ENCODE measurements at places on chromosomes 3 and 15.

DNA sequence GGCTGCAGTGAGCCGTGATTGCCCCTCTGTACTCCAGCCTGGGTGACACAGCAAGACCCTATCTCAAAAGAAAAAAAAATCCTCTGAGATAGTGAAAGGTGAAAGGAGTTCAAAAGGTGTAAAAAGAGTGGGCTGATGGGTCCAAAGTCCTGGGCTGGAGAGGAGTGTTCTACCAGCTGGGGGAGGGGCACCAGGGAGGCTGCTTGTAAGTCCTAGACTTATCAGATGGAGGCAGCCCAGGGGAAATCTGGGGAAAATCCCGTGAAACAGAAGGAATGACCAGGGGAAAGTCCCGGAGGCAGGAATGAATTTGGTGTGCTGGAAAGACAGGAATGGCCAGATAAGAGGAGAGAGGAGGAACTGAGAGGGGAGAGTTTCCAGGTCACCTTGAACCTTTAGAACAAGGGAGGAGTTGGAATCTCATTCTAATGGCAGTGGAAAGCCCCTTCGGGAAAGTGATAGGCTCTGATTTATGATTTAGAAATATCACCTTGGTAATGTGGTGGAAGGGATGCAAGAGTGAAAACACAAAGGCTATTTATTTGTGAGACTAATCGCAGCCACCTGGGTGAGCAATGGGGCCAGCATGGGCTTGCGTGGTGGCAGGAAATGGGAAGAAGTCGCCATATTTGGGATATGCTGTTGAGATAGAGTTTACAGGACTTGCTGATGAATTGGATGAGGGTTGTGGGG lies 23.4 kb upstream of the PPP4R2 start:
- no peak for DNase-seq

DNA sequence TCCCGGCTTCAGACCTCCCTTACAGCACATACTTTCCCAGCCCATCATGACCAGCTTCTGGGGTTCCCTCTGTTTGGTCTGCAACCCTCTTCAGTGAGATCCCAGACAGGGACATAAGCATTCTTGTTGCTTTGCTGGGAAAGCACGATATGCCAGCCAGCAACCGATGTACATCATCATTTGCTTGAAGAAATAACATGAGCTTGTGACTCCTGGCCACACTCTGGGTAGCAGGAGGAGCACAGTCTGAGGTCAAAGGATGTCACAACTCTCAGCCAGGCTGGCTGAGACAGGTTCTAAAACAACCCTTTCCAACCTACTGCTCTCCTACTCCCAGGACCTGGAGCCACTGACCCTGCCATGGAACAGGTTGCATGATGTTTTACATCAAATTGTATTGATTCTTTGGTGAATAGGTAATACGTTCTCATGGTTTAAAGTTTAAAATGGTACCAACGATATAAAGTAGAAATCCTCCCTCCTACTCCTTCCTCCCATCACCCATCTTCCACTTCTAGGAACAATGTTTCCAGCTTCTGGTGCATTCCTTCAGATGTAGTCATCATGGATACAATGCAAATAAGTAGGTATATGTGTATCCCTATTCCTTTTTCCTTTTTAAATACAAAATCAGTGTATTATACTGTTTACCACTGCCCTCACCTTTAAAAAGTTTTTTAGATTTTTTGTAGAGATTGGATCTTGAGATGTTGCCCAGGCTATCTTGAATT lies 190.3 kb downstream of the OPA1 start:
- DNase-seq, result no peak

DNA sequence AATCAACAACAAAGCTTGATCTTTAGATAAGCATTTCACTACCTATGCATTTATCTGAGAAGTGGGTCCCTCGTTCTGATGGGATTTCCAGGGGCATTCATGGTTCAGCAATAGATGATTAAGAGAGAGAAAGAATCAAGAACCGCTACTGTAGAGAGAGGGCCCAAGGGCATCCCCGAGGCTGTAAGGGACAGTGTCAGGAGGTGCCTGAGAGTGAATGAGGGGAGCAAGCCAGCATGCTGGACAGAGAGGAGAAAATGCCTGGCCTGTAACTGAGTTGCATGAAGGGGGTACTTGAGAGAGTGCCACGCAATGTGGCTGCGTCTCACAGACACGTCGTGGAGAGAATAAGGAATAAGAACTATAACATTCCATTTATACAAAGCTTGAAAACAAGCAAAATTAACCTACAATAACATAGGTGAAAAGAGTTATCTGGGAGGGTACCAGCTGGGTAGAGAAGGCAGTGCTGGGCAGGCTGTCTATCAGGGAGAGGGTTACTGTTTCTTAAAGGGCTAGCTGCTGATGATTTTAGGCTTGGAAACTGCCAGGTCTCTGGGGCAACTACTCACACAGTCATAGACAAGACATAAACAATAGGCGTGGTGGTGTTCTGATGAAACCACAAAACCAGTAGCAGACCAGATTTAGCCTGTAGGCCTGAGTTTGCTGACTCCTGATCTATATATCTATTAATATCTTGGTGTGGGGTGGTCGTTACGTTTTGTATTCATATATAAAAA lies 374.6 kb upstream of the CFAP20DC start:
- no peak for DNase-seq

DNA sequence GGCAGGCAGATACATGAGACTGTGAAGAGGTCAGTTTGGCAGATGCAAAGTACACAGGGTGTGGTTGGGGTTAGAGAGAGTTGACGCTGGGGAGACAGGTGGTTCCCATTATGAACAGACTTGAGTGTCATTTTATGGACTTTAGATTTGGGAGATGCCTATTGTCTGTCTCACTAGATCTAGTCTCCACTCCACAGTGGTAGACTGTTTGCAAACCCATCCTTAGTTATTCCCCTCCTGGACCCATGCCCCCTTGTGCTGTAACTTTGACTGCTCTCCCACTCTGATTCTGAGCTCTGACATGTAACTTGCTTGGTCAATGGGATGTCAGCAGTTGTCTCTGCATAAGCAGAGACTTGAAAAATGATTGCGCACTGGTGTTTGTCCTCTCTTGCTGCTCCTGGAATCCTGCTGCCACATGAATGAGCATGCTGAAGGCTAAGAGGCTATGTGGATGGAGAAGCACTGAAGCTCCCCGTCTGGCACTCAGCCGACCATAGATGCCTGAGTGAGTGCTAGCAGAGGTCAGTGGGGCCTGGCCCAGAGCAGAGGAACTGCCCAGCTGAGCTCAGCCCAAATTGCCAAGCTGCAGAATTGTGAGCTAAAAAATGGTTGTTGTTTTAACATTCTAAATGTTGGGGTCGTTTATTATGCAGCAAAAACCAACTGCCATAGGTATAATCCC lies 88.2 kb downstream of the FAM43A start:
- DNase-seq, result no peak

- no peak for DNase-seq
These were observed 17.4 kb downstream of the GRIP2 start for GRCh38 chr3:14522768-14523167.

GRCh38 chr3:24287755-24288450 lies 206.7 kb downstream of the THRB start:
- no peak for DNase-seq

- DNase-seq, result no peak
These were observed 138.7 kb downstream of the KLF13 start for GRCh38 chr15:31465083-31465955.

- DNase-seq, result no peak
These were observed 186.0 kb upstream of the KBTBD8 start for GRCh38 chr3:66812136-66812535.

All from activated naive CD4-positive, alpha-beta T cell (primary cell).